Heart right ventricle (tissue), 16 donors: ENCODE measurements at places on chromosomes 5 and 9. TPM values are rescaled to one million over a fixed set of nuclear protein-coding genes. Genes with fewer than 3 reads are reported as not detected.

The LCNL1 gene
- total RNA-seq = 1.4 TPM

The SLC6A3 gene
- not detected for total RNA-seq

DNA sequence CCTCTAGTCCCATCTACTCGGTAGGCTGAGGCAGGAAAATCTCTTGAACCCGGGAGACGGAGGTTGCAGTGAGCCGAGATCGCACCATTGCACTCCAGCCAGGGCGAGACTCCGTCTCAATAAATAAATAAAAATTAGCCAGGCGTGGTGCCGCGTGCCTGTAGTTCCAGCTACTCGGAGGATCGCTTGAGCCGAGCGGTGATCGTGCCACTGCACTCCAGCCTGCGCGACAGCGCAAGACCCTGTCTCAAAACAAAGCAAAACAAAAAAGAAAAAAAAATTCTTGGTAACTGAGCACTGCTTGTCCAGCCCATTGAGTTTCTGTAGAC lies 710 bp upstream of the WDR55 start:
- no peak for DNase-seq

DNA sequence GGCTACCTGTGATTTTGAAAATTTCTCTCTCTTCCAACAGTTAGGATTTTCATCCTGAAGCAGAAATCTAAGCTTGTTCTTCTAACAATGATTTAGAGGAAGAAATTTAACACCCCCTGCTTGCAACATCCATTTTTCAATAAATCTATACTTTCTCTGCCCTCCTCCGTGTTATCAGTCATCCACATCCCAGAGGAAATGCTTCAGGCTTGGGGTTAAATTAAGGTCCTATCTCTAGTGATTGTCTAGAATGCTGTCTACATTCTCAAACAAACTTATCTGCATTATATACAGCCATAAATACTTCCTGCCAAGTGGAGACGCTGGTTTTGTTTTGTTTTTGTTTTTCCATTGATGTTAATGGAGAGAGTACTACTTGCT lies 371.0 kb downstream of the CSNK1G3 start:
- no peak for DNase-seq

GRCh38 chr5:68015381-68016302 lies 199.9 kb upstream of the PIK3R1 start:
- DNase-seq = no peak

DNA sequence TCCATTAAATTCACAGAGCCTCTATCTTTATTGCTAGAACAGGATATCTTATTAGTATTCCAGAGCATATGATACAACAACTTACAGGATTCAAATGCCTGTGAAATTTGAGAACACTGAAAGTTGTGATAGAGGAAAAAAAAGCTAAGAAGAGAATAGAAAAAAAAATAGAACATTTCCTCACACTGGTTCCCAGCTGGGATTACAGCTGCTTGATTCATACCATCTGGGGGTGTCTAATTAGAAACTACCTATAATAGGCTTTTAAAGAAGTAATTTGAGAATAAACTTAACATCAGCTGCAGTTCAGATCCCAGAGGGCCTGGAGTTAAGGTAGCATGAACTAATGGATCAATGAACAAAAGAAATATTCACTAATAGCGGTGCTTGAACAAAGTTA lies 922.0 kb downstream of the CDH12 start:
- DNase-seq = no peak

GRCh38 chr5:39022151-39022550 lies 52.0 kb downstream of the RICTOR start:
- DNase-seq = no peak

GRCh38 chr9:98558575-98558974 lies 150.2 kb downstream of the GABBR2 start:
- DNase-seq = no peak

- no peak for DNase-seq
Observed at GRCh38 chr5:118371973-118372831, 616.1 kb downstream of the DTWD2 start.
